ENCODE measurements at places on chromosomes 2 and 18.
A peak's percentile ranks its signal among the peaks of the same experiment; 100 is the strongest.

DNA sequence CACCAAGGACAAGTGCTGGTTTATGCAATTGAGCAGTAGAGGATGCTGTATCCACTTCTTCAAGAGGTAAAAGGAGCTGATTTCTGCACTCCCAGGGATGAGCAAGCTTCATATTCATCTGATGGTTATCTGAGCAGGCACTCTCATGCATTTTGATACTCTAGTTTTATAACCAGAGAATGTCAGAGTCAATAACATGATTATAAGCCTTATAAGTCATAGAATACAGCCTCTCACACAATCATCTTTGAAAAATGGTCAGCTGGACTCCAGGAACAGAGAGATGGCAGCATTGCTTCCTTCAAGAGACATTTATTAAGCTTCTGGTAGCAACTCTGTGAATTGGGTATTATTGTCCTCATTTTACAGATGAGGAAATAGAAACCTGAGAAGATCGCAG is 167.1 kb downstream of the SLC8A1 start:
- peak; percentile 7 for DNase-seq

- DNase-seq: no peak
Measured at GRCh38 chr18:2274613-2275012, 296.7 kb downstream of the METTL4 start.

DNA sequence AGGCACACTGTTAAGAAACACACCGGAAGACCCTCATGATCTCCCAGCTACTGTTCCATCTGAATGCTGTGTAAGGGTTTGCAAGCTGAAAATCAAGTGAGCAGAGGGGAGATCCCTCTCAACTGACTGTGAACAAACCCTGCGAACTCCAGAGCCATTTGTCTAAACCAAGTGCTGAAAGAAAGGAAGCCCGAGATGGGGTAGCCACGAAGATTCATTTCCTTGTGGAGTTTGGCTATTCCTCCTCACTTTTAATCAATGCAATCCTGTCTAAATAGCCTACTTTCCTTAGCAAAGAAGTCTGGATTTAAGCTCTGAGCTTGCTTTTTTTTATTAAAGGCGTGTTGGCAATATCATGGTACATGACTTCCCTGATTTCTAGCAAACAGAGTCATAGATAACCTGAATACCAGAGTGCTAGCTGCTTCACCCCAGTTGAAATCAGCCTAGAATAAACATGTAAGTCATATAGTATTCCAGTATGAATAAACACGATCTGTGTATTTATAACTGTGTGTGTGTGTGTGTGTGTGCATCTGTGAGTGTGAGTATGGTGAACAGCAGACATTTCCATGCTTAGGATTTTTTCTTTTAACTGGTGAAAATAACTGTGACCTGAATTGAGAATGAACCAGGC is 365.2 kb downstream of the ZNF521 start:
- DNase-seq: no peak

DNA sequence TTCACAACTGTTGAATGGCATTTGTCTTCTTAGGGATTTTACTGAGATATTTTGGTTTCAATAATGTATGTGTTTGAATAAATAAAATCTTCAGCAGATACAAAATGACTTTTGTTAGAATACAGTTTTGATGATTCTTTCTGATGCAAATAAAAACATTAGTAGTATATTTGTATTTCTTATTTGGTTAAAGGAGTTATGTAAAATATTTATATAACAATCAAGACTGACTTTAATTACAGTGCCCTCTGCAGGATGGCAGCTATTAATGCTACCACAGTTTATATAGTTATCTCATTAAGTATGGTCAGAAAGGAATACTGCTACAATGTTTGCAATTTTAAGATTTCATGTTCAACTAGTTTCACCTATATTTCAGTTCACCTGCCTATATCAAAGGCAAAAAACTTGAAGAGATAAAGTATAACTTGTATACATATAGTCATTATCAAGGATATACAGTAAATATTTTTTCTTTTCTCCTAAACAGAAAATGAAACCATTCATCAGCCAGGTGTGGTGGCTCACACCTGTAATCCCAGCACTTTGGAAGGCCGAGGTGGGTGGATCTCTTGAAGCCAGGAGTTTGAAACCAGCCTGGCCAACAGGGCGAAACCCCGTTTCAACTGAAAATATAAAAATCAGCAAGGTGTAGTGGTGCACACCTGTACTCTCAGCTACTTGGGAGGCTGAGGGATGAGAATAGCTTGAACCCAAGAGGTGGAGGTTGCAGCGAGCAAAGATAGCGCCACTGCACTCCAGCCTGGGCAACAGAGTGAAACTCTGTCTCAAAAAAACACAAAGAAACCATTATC is 19.8 kb downstream of the ARL5A start:
- peak; percentile 12 for DNase-seq

- no peak for DNase-seq
Measured at GRCh38 chr2:19882286-19882685, 19.5 kb downstream of the TTC32 start.

DNA sequence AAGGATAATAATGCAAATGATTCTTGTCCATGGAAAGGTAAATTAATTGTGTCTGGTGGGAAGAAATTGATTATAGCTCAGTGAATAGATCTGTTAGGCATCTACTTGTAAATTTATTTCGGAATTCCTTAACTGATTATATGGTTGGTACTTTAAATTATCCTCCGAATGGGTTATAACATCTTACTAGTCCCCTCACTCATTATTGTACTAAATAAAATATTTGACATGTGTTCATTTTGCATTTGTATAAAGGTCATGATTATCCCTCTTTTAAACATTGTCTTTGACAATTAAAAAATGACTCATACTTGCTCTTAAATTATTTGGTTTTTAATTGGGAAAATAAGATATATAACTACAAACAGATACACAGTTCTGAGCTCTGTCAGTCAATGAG is 47.4 kb downstream of the CAVIN2 start:
- DNase-seq: no peak

- DNase-seq: no peak
Measured at GRCh38 chr18:63725682-63726480, 23.1 kb downstream of the SERPINB11 start.

DNA sequence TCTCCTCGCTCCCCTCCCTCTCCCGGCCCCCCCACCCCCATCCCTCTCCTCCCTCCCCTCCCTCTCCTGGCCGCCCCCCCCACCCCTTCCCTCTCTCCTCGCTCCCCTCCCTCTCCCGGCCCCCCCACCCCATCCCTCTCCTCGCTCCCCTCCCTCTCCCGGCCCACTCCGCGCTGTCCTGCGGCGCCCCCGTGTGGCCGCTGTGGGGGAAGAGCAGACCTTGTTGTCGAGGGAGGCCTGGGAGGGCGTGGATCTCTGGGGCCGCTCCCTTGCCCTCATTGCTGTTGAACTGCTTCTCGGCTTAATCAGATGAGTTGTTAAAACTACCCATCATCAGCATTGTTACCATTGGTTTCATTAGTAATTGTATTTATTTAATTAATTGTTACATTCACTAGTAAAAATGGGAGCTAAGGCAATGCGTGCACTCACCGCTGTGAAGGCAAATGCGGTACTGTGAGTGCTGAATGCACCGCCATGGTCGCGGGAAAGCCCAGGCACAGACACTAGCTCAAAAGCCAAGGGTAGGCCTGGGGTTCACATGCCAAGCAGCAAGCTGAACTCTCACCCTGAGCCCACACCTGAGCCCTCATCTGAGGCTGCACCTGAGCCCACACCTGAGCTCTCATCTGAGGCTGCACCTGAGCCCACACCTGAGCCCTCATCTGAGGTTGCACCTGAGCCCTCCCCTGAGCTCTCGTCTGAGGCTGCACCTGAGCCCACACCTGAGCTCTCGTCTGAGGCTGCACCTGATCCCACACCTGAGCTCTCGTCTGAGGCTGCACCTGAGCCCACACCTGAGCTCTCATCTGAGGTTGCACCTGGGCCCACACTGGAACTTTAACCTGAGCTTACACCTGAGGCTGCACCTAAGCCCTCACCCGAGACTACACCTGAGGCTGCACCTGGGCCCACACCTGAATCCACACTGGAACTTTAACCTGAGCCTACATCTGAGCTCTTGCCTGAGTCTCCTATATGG is 8.8 kb downstream of the RTP5 start:
- peak; percentile 74 for DNase-seq

GRCh38 chr2:237122214-237122666 is 36.6 kb downstream of the COPS8 start:
- DNase-seq: peak; percentile 75

- no peak for DNase-seq
Measured at GRCh38 chr2:217897091-217897715, 105.6 kb downstream of the TNS1 start.

Measured in EL (cell line).